ENCODE measurements at places on chromosomes 5 and 9.

GRCh38 chr5:78757269-78758053, 108.9 kb upstream of the LHFPL2 start:
- DNase-seq: no peak

GRCh38 chr5:88480801-88481499, 212.3 kb upstream of the TMEM161B start:
- DNase-seq: no peak

- no peak for DNase-seq
Measured at GRCh38 chr5:167899490-167900070, 391.9 kb upstream of the WWC1 start.

- DNase-seq: no peak
Measured at GRCh38 chr5:166093312-166093711, 2198.1 kb upstream of the WWC1 start.

DNA sequence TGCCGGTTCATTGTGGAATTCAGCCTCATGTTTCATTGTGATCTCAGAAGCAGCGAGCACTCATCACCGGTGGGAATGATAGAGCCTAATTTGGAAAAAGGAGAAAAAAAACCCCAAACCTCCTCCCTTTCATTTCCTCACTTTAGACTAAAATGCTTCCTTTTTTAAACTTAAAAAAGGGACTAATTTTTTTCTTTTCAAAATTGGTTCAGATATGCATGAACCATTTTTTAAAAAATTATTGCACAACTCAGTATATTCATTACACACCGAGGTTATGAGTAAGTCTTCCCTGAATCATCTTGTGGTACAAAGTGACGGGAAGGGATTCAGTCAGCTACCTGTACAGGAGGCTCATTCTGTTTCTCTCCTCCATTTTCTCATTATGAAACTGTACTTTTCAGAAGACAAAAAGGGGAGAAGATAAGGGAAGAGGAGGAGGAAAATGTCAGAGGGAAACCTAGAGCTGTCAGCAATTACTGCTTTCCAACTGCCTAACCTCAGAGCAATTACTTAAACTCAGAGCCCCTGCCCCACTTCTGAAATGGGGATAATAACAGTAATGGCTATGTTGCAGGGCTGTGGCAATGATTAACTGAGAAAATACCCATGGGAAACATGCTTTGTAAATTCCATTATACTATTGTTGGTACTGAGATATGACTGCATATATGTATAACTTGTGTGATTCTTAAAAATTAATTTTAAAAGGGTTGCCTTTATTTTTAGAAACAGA, 24.0 kb downstream of the GALNT10 start:
- DNase-seq: no peak

DNA sequence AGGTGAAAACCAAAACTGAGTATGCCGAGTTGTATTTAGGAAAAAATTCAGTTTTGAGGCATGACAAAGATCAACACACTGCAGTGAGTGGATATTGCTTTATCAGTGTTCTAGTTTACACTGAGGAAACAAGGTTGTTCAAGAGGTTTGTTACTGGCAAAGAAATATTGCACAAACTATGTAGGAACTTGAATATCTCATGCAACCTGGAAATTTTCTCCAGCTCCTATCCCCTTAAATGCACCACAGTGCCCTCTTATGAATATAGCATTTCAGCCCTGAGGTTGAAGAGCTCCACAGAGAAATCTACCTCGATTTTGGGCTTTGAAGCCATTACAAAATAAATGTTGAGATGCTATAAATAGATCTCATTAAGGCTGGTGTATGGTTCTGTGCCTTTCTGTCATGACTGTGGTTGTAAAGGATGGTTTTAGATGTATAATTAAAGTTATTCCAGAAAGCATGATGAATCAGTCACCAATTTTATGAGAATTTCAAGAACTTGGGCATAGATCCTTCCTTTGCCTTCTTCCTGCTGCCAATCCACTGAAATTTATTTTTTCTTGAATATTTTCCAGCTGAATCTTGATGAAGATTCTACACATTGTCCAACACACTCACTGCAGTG, 159.3 kb downstream of the SPATA31D1 start:
- DNase-seq: no peak

DNA sequence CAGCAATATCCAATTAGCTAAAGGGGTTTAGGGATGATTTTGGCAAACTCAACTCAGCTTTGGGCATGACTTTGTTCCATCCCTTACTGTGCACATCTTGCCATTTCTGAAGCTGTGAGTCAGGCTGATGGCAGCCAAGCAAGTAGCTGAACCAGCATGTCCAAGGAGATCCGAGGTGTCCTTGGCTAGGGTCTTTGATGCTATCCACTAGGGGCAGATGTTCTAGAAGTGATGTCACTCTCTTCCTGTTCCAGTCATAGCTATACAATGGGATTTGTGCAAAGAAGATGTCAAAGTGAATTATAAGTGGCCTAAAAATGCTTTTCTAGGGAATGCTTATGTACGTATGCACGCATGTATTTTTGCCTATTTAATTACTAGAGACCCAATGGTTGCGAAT, 160.8 kb upstream of the PAPPA start:
- DNase-seq: no peak

DNA sequence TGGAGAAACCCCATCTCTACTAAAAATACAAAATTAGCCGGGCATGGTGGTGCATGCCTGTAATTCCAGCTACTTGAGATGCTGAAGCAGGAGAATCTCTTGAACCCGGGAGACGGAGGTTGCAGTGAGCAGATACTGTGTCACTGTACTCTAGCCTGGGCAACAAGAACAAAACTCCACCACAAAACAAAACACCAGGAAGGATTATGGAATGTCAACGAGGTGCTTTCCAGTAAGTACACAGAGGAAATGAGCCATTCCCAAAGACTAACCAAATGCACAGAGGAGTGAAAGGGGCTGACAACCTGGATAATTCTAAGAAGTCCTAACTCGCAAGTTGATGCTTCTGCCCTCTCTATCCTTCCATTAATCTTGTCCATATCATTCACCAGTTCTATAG, 126.1 kb upstream of the RETREG1 start:
- no peak for DNase-seq

DNA sequence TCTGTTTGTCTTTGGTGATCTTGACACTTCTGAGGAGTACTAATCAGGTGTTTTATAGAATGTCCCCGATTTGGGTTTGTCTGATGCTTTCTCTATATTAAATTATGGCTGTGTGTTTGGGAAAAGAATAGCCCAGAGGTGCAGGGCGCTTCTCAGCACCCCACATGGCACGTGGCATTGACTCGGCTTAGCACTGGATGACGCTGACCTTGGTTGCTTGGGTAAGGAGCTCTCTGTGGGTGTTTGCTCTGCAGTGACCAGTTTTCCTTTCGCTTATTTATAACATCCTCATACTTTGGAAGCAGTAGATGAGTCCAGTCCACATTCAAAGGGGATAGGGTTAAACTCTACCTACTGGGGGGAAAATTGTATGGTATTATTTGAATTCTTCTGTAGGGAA, 12.5 kb upstream of the FAM120AOS start:
- no peak for DNase-seq

Measured in neural crest cell (in vitro differentiated cells).